ENCODE measurements at places on chromosomes 7 and 10.

GRCh38 chr10:96260014-96260413 lies 11.4 kb downstream of the BLNK start:
- no peak for DNase-seq
- H3K4me1 ChIP-seq, result peaks cover 5% of the 10 kb centered on the region
- no peak overlapping the region for H3K4me3 ChIP-seq
- H3K27me3 ChIP-seq, result no peaks in the 10 kb centered on the region
- H3K36me3 ChIP-seq, result no peaks in the 10 kb centered on the region
- no peak overlapping the region for H3K27ac ChIP-seq

- H3K4me1 ChIP-seq, result no peaks in the 10 kb centered on the region
- no peak overlapping the region for H3K4me3 ChIP-seq
- DNase-seq, result no peak
- no peaks in the 10 kb centered on the region for H3K36me3 ChIP-seq
- H3K27me3 ChIP-seq, result no peaks in the 10 kb centered on the region
Observed at GRCh38 chr7:116340943-116341907, 130.9 kb downstream of the TES start.

DNA sequence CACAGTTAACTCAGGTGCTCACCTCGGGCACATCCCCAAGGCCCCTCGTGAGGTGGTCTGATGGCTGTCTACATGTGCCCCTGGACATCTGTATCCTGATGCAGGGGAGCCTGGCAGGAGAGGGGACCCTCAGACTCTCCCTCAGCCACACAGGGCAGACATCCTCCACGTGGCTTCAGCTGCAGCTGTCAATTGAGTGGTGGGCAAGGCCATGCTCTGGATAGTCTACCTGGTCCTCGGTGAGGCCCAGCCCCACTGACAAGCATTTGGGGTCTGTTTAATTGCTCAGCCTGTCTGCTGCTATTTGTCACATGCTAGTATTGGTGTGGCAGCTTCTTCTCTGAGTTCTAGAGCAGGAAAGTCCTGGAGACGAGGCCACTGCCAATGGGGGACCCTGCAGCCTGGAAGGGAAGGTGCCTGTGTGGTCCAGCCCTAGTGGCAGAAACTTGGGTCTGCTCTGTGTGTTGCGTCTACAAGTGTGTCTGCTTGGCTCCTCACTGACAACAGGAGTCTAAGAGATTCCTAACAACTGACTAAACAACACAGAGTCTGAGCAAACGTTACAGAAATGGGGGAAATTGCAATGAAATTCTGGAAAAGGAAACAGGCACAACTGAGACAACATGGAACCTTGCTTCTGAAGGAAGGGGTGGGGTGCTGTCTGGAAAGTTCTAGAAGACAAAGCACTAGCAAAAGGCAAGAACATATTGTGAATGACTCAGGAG lies 59.3 kb upstream of the IGFBP3 start:
- no peaks in the 10 kb centered on the region for H3K27me3 ChIP-seq
- peaks cover 4% of the 10 kb centered on the region for H3K4me1 ChIP-seq
- H3K36me3 ChIP-seq, result no peaks in the 10 kb centered on the region

GRCh38 chr10:98320486-98321185 lies 52.6 kb upstream of the LOXL4 start:
- no peak overlapping the region for H3K4me3 ChIP-seq
- H3K36me3 ChIP-seq, result no peaks in the 10 kb centered on the region
- DNase-seq, result no peak
- H3K27me3 ChIP-seq, result no peaks in the 10 kb centered on the region

DNA sequence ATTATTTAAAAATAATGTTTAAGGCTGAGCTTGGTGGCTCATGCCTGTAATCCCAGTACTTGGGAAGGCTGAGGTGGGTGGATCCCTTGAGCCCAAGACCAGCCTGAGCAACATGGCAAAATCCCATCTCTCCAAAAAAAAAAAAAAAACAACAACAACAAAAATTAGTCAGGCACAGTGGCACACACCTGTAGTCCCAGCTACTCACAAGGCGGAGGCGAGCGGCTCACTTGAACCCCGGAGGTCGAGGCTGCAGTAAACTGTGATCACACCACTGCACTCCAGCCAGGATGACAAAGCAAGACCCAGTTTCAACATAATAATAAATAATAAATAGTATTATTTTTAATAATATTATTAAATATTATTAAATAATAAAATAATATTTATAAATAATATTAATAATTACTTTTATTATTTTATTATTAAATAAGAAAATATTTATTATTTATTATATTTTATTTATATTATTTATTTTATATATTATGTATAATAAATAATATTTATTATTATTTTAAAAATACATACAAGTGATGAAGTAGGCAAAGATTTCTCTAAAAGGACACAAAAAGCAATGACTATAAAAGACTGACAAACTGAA lies 8.4 kb upstream of the LRRC61 start:
- DNase-seq, result no peak
- H3K4me3 ChIP-seq, result no peak overlapping the region
- H3K36me3 ChIP-seq, result no peaks in the 10 kb centered on the region
- no peaks in the 10 kb centered on the region for H3K27me3 ChIP-seq
- peaks cover 51% of the 10 kb centered on the region for H3K4me1 ChIP-seq

GRCh38 chr10:126097558-126098225 lies 201.3 kb downstream of the FANK1 start:
- no peak overlapping the region for H3K27ac ChIP-seq
- no peaks in the 10 kb centered on the region for H3K36me3 ChIP-seq
- H3K27me3 ChIP-seq, result no peaks in the 10 kb centered on the region

DNA sequence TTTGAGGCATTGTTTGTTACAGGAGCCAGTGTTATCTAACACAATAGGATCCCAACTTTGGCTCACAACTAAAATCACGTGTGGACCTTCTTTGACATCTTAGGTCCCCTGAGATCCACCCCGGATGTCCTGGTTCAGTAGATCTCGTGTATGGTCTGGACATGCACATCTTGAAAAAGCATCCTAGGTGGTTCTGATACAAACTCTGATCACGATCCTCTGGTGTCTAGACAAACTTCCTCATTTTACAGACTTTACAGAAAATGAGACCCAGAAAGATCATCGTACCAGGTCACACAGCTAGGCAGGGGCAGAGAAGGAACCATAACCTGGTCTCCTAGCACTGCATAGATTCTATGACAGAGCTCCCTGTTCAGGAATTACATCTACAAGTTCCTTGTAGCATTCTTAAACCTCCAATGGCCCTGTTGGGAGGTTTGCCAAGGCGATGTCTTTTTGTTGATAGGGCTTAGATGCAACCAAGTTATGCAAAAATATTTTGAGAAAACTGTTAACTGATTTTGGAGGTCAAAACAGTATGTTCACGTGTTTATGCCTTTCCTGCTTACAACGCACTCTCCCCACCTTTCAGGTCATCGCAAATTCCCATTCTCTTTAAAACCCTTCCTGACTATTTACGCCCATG lies 30.8 kb upstream of the CHST15 start:
- no peak for DNase-seq
- H3K4me3 ChIP-seq, result no peak overlapping the region
- H3K27me3 ChIP-seq, result no peaks in the 10 kb centered on the region
- no peaks in the 10 kb centered on the region for H3K4me1 ChIP-seq
- no peaks in the 10 kb centered on the region for H3K36me3 ChIP-seq

GRCh38 chr10:48406204-48406603 lies 99.7 kb downstream of the MAPK8 start:
- H3K36me3 ChIP-seq, result no peaks in the 10 kb centered on the region
- no peaks in the 10 kb centered on the region for H3K27me3 ChIP-seq
- H3K4me3 ChIP-seq, result no peak overlapping the region
- H3K4me1 ChIP-seq, result no peaks in the 10 kb centered on the region
- no peak overlapping the region for H3K27ac ChIP-seq
- no peak for DNase-seq

- H3K27me3 ChIP-seq, result no peaks in the 10 kb centered on the region
- peak; percentile 56 for DNase-seq
- no peak overlapping the region for H3K4me3 ChIP-seq
- peak overlapping the region; percentile 57 for H3K27ac ChIP-seq
- H3K4me1 ChIP-seq, result 0 out of 2 replicates have a peak, but pooled peaks cover 8% of the 10 kb centered on the region
Observed at GRCh38 chr10:13608246-13608853, 21.6 kb downstream of the PRPF18 start.

DNA sequence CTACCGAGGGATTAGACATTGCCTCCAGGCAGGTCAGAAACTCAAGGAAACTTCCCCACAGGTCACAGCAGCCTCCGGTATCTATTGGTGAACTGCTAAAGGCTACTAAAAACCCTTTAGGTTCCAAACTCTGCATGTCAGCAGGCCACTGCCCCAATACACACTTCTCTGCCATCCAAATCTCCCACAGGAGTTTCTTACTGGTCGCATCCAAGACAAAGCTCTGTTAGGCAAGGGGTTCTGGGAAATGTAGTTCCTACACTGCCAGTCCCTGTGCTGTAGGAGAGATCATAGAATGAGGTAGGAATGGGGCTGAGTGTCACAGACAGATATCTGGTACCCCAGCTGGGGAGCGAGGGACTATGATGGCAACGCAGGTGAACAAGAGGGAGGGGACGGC lies 757.0 kb upstream of the C7orf33 start:
- no peaks in the 10 kb centered on the region for H3K36me3 ChIP-seq
- no peaks in the 10 kb centered on the region for H3K4me1 ChIP-seq
- DNase-seq, result peak; percentile 63
- H3K27me3 ChIP-seq, result no peaks in the 10 kb centered on the region
- no peak overlapping the region for H3K27ac ChIP-seq
- no peak overlapping the region for H3K4me3 ChIP-seq

GRCh38 chr7:148909568-148909967 lies 25.5 kb upstream of the EZH2 start:
- no peaks in the 10 kb centered on the region for H3K27me3 ChIP-seq
- H3K27ac ChIP-seq, result no peak overlapping the region
- H3K36me3 ChIP-seq, result no peaks in the 10 kb centered on the region
- no peak overlapping the region for H3K4me3 ChIP-seq
- no peak for DNase-seq

- DNase-seq, result no peak
- peaks cover 29% of the 10 kb centered on the region for H3K4me1 ChIP-seq
- no peak overlapping the region for H3K27ac ChIP-seq
- no peaks in the 10 kb centered on the region for H3K27me3 ChIP-seq
- H3K4me3 ChIP-seq, result no peak overlapping the region
Observed at GRCh38 chr7:96067321-96067720, 254.6 kb downstream of the SLC25A13 start.

DNA sequence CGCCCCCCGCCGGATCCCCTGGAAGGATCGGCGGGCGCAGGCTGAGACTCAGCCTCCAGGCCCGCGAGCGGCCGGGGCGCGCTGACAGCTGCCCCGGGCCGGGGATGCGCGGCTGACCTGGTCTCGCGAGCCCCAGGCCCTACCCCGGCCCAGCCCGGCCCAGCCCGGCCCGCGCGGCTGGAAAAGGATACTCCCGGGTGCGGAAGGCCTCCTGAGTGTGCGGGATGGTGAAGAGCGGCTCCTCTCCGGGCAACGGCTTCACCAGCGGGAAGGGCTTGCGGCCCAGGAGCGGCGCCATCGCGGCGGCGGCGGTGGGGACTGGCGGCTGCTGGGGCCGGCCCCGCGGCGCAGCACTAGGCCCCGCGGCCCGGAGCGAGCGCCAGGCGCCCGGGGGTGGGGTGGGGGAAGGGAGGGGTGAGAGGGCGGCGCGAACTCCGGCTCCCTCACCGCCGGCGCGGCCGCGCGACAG lies 423 bp downstream of the BAZ1B start:
- H3K36me3 ChIP-seq, result peaks cover 25% of the 10 kb centered on the region
- H3K27me3 ChIP-seq, result no peaks in the 10 kb centered on the region
- H3K27ac ChIP-seq, result peak overlapping the region; percentile 90
- H3K4me1 ChIP-seq, result peaks cover 18% of the 10 kb centered on the region

GRCh38 chr7:54722026-54722425 lies 37.0 kb downstream of the SEC61G start:
- H3K36me3 ChIP-seq, result no peaks in the 10 kb centered on the region
- H3K4me3 ChIP-seq, result no peak overlapping the region
- H3K27ac ChIP-seq, result no peak overlapping the region
- DNase-seq, result no peak
- no peaks in the 10 kb centered on the region for H3K27me3 ChIP-seq
- H3K4me1 ChIP-seq, result no peaks in the 10 kb centered on the region

DNA sequence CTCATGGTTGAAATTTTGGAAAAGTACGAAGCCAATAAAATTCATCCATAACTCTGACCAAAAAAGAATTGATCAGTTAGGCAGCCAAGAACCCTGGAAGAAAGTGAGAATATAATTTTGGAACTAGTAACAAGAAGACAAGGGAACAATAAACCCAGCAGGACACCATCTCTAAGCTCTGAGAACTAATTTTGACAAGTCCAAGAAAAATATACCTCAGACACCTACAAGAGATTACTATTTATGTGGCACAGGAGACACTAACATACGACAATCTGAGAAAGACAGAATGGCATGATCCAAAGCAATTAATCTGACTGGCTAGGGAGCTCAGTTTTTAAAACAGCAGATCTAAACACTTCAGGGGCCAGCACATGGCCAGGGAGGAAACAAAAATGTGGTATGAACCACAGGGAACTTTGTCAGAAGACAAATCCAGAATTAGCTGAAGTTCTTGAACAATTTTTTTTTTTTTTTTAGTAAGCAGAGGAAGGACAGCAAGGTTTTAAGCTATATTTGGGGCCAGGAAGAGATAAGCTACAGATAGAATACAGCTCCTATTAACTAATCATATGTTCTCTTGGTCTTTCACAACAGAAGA lies 38.9 kb downstream of the PARD3 start:
- H3K27me3 ChIP-seq, result no peaks in the 10 kb centered on the region
- H3K4me3 ChIP-seq, result no peak overlapping the region
- H3K4me1 ChIP-seq, result peaks cover 36% of the 10 kb centered on the region
- DNase-seq, result no peak
- H3K36me3 ChIP-seq, result no peaks in the 10 kb centered on the region

GRCh38 chr10:30070001-30070685 lies 10.8 kb upstream of the JCAD start:
- no peaks in the 10 kb centered on the region for H3K27me3 ChIP-seq
- no peaks in the 10 kb centered on the region for H3K36me3 ChIP-seq
- no peak overlapping the region for H3K4me3 ChIP-seq
- H3K4me1 ChIP-seq, result no peaks in the 10 kb centered on the region

GRCh38 chr7:148553979-148554378 lies 36.6 kb upstream of the C7orf33 start:
- no peaks in the 10 kb centered on the region for H3K27me3 ChIP-seq
- H3K27ac ChIP-seq, result no peak overlapping the region
- no peaks in the 10 kb centered on the region for H3K4me1 ChIP-seq
- DNase-seq, result no peak

GRCh38 chr7:44985900-44986217 lies 7.0 kb upstream of the MYO1G start:
- H3K27ac ChIP-seq, result peak overlapping the region; percentile 95
- peaks cover 38% of the 10 kb centered on the region for H3K36me3 ChIP-seq
- peaks cover 14% of the 10 kb centered on the region for H3K4me1 ChIP-seq
- peak overlapping the region; percentile 98 for H3K4me3 ChIP-seq
- H3K27me3 ChIP-seq, result no peaks in the 10 kb centered on the region
- no peak for DNase-seq

GRCh38 chr7:28157831-28158416 lies 22.7 kb downstream of the JAZF1 start:
- H3K4me1 ChIP-seq, result peaks cover 11% of the 10 kb centered on the region
- H3K27me3 ChIP-seq, result no peaks in the 10 kb centered on the region
- no peak overlapping the region for H3K4me3 ChIP-seq
- no peak for DNase-seq
- H3K27ac ChIP-seq, result no peak overlapping the region

GRCh38 chr7:122248472-122248871 lies 56.1 kb downstream of the FEZF1 start:
- DNase-seq, result no peak
- H3K27me3 ChIP-seq, result no peaks in the 10 kb centered on the region
- no peak overlapping the region for H3K4me3 ChIP-seq
- H3K36me3 ChIP-seq, result no peaks in the 10 kb centered on the region

GRCh38 chr7:103727982-103728610 lies 261.4 kb downstream of the RELN start:
- DNase-seq, result no peak
- H3K4me3 ChIP-seq, result no peak overlapping the region
- H3K27me3 ChIP-seq, result no peaks in the 10 kb centered on the region
- H3K36me3 ChIP-seq, result no peaks in the 10 kb centered on the region
- no peak overlapping the region for H3K27ac ChIP-seq

- H3K27ac ChIP-seq, result no peak overlapping the region
- no peaks in the 10 kb centered on the region for H3K27me3 ChIP-seq
- H3K4me3 ChIP-seq, result no peak overlapping the region
- H3K4me1 ChIP-seq, result no peaks in the 10 kb centered on the region
Observed at GRCh38 chr7:159310457-159311171, 165.9 kb upstream of the VIPR2 start.

Data from GM23338 (cell line).